Mesendoderm (in vitro differentiated cells): ENCODE measurements at places on chromosomes 12 and 14.

DNA sequence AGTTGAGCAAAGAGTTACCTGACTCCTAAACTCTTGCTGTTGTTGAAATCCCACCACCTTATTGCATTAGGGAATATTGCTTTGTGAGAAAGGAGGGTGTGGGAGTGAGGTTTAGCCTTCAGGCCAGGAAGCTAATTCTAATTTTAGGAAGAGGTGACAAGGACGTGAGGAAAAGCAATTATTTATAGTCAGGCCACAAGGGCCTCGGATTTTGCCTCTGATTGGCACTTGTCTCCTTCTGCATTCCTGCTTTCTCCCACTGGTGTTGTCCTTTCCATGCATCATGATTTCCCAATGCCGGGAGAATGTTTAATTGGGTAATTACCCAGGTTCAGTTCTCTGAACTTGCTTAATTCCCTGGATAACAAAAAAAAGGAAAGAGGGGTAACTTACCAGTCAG is 37.9 kb upstream of the SLC38A2 start:
- no peak for DNase-seq

DNA sequence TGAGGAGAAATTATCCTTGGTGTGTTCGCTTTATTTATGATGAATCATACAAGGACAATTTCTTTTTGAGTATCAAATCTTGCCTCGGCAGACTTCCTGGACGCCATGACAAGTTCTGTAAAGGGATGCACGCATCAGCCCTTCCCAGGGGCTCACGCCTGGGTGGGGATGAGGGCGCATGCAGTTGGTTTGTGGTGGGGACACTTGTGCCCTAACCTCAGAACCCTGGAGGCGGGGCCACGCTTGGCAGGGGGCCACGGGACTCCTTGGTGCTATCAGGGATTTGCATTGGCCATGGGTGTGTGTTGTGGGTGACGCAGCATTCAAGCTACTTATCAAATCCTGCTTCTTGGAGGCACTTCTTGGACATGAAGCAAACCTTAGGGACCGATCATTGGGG is 143.8 kb upstream of the RTL1 start:
- no peak for DNase-seq

GRCh38 chr14:70828188-70828587 is 18.9 kb upstream of the MAP3K9 start:
- DNase-seq, result no peak

DNA sequence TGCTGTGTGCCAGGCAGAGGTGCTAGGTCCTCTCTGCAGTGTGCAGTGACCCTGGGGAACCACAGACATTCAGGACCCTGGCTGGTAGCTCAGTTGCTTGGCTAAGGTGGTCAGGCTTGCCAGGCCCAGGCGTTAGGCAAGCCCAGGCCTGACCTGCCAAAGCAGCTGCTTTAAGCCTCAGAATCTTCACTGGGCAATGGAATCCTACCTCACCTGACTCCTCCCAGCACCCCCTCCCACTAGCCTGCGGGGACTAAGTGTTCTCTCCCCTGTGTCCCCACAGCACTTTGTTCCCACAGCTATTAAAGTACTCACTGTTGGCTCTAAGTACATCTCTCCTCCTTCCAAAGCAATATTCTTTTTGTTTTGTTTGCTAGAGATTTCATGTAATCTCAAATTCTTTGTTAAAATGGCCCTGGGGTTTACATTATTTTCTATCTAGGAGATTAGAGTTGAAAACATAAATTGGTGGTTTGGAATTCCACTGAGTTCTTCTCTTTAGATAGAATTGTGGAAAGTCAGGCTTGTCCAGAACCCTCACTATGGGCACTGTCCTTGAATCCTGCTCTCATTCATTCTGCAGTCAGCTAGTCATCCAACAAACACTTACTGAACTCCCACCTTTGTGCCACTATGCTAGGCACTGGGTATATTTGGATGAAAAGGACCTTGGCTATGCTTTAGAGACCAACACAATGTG is 44.4 kb downstream of the DGLUCY start:
- no peak for DNase-seq

- DNase-seq, result no peak
Observed at GRCh38 chr12:124646385-124647230, 79.2 kb upstream of the NCOR2 start.

DNA sequence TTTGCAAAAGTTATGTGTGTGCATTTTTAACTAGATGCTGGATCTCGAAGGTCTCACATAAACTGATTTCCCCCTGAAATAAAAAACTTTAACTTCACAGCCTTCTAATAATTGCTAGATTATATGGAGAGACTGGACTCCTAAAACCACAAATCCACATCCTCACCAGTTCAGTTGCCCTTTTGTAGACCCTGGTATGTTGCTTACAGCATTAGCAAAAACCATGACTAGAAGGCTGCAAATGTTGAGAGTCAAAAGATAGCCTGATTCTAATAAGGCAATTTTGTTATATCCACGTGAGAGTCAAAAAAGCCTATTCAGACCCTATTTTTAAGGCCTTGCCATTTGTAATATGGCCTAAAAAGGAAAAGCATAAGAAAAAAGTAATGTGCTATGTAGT is 37.4 kb downstream of the RASSF8 start:
- no peak for DNase-seq

DNA sequence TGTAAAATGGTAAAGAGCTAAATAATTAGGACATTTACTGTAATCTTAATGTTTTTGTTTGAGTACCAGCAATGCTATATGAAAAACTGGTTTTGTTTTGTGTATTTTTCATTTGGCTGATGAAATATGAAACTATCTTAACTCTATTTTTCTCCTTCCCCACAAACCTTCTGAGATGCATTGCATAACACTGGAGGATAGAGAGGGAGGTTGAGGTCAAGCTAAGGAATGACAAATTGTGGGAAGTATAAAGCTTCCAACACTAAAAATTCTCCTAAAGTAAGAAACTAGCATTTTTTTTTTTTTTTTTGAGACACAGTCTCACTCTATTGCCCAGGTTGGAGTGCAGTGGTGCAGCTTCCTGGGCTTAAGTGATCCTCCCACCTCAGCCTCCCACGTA is 31.5 kb upstream of the SRP54 start:
- no peak for DNase-seq

GRCh38 chr12:24756479-24757024 is 192.3 kb downstream of the BCAT1 start:
- no peak for DNase-seq

DNA sequence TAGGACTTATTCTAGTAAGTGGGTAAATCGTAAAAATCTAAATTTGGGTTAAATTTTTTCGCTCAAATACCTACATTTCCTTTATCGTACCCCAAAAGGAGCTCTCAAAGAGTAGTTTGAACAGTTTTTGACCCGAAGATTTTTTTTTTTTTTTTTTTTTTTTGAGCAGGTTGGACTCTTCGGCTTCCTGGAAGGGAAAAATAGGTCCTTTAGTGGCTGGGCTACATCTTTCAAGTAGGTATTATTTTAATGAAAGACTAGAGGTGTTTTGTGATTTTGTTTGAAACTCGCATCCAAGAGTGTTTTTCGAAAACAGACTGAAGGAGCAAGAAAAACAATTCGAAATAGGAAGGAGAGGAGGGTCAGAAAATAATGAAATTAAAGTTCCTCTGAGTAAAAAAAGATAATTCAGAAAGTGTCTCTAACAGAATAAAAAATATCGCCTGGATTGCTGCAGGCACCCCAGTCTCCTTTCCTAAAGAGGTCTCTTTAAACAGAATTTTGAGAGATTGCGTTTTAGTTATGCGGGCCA is 6.0 kb downstream of the CDKN1B start:
- no peak for DNase-seq

GRCh38 chr14:42014301-42014700 is 407.6 kb downstream of the LRFN5 start:
- DNase-seq, result no peak

GRCh38 chr14:65073605-65074201 is 28.6 kb downstream of the MAX start:
- no peak for DNase-seq

DNA sequence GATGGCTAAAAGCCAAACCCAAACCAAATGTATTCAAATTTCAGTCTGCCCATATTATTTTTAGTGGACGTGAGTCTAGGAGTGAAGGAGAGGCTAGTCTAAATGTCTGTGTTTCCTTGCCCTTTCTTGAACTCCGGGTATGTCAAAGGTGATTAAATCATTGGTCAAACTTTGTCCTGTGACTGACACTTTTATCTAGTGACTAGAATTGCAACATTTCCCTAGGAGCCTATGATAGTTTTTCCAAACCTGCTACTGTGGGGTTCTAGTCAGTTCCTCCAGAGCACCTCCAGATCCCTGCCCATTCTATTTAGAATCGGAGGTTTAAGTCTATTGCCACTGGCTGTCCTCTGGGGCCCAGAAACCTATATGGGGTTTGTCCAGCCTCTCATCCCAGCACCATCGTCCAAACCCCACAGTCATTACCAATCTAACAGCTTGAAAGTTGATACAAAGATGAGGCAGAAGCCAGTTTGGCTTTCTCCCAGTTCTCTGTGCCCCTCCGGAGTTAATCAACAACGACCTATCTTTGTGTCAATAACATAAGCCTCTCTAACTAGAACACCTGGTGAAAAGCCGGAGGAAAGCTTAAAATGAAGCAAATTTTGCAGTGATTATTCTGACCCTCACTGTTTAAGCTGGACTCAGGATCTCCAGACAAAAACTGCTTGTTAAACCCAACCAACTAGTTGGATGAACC is 306.7 kb downstream of the ZFP36L1 start:
- no peak for DNase-seq

DNA sequence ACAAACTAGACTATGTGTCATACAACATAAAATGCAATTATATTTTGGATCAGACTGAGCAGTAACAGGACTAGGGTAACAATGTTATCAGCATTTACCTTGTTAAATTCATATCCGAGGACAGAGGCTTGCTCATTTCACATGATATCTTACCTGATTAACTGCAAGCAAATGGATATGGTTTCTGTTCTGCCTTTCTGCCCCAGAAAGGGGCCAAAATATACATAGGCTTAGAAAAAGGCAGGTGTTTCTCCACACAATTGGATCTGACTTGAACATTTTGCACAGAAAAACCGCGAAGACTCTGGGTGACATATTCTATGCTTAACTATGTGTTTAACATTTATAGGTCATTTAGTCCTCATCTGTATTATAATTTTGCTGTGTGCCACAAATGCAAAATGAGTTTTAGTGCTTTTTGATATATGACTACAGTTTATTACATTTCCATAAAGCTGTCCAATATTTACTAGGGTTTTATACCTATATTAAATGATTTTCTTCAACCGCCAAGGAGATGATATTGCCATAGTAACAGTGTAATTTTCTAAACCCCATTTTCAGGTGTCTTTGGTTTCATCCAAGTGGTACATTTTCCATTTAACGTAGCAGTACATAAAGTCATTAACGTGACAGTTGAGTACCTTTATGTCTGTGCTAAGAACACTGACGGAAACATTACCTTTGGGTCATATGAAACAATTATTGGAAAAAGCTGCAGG is 249.3 kb upstream of the KRR1 start:
- DNase-seq, result no peak

GRCh38 chr12:45705404-45705803 is 24.1 kb upstream of the ARID2 start:
- peak; percentile 35 for DNase-seq

- no peak for DNase-seq
Observed at GRCh38 chr14:33420051-33420627, 481.5 kb downstream of the NPAS3 start.

GRCh38 chr12:109768901-109769670 is 55.5 kb downstream of the FAM222A start:
- no peak for DNase-seq

DNA sequence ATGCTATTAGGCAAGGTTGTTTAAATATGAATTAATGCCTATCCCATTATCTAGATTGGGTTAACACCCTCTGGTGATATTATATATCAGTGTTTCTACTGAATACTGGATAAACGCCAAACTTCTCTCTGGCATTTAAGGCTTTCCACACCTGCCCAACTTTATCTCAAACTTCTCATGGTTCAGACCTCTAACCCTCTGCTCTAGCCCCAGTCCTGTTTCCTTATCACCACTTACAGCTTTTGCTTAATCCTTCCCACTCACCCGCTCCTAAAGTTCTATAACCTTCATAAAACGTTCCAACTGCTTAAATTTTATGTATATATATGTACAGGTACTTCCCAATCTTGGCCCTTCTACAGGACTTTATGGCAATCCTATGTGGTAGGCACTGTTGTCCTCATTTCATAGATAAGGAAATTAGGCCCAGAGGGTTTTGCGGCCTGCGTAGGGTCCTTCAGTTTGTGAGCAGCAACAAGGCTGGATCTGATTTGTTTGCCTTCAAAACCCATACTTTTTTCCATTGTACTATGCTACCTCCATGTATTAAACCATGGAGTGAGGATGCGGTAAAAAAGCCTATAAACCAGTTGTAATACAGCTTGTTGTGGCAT is 1.2 kb downstream of the LPCAT3 start:
- DNase-seq, result peak; percentile 41

GRCh38 chr12:52789637-52790426 is 6.1 kb downstream of the KRT3 start:
- DNase-seq, result no peak

DNA sequence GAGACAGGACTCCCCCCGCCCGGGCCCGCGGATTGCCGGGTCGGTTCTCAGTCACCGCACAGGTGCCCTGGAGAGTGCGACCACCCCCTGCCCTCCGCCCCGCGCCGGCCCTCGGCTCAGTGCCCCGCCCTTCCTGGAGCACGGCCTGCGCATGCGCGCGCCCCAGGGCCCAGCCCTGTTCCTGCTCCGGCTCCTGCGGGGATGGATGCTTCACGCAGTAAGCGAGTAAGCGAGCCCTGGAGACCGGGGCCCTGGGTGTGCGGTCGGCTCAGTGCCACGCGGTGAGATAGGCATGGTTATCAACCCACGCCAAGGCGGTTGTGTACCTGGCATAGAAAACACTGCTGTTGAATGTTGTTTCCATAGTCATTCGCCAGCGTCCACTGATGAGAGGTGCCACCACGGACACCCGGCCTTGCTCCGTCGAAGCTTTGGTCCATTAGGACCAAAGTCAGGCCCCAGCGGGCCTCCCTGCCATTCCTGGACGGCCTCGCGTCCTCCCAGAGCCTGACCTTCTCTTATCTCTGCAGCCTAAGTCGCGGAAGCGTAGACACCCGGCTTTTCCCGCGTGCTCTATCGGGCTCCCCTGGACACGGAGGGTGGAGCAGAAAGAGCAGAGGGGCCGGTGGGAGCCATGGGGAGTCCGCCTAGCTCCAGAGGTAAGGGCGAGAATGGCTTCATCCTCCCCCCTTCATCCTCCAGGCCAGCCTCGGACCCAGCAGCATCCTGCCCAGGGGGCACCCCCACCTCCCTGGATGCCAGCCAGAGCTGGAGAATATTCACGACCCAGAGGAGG is 90.6 kb downstream of the PAPOLA start:
- no peak for DNase-seq

GRCh38 chr14:81406863-81407262 is 6.7 kb upstream of the STON2 start:
- DNase-seq, result no peak

GRCh38 chr12:114697741-114698565 is 14.0 kb upstream of the TBX3 start:
- DNase-seq, result peak; percentile 46

DNA sequence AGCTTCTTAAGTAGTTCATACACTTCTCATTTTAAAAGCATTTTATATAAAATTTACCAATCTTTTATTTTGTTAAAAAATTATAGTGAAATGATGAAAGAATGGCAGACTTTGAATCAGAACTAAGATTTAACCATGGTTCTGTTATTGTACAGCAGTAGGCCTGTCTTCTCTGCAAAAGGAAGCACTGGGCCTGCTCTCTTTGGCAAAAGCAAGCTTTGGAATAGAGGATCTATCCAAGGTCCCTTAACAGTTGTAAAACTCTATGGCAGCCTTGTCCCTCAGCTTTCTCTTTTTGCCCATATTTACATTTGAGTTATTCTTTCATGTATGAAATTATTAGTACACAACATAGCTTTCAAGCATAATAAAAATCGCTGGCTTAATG is 82.8 kb downstream of the PLEKHG7 start:
- DNase-seq, result no peak

- no peak for DNase-seq
Observed at GRCh38 chr12:64082116-64082515, 140.0 kb downstream of the KICS2 start.
